ENCODE measurements at places on chromosomes 16 and 17. TPM values are rescaled to one million over a fixed set of nuclear protein-coding genes. Genes with fewer than 3 reads are reported as not detected.

GRCh38 chr17:59878624-59879023, 14.1 kb downstream of the TUBD1 start:
- no peak for DNase-seq

DNA sequence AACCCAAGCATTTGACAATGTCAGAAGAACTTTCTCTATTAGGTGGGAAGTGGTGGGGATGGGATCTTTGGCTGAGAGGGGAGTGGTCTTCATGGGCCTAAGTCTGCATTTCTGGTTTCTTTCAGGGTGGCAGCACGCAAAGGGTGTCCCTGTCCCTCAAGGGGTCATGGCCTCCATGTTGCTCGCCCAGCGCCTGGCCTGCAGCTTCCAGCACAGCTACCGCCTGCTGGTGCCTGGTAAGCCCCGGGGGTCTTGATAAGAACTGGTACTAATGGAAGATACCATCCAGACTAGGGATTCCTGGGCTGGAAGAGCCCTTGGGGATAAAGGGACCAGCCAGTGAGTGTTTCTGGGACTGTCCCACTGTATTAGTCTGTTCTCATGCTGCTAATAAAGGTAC, 61.2 kb downstream of the ABAT start:
- no peak for DNase-seq

DNA sequence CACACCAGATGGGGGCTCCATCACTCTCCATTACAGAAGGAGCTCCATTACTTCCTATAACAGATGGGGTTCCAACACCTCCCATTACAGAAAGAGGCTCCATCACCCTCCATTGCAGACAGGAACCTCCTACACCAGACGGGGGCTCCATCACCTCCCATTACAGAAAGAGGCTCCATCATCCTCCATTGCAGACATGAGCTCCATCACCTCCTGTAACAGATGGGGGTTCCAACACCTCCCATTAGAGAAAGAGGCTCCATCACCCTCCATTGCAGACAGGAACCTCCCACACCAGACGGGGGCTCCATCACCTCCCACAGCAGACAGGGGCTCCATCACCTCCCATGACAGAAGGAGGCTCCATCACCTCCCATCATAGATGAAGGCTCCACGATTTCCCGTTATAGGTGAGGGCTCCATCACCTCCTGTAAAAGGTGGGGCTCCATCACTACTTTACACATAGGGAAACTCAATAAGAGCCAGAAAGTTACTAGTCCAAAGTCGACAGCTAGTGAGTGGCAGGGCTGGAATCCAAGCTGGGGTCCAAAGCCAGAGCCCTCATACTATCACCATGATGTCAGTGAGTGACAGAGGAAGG, 224.8 kb downstream of the RBFOX3 start:
- no peak for DNase-seq

DNA sequence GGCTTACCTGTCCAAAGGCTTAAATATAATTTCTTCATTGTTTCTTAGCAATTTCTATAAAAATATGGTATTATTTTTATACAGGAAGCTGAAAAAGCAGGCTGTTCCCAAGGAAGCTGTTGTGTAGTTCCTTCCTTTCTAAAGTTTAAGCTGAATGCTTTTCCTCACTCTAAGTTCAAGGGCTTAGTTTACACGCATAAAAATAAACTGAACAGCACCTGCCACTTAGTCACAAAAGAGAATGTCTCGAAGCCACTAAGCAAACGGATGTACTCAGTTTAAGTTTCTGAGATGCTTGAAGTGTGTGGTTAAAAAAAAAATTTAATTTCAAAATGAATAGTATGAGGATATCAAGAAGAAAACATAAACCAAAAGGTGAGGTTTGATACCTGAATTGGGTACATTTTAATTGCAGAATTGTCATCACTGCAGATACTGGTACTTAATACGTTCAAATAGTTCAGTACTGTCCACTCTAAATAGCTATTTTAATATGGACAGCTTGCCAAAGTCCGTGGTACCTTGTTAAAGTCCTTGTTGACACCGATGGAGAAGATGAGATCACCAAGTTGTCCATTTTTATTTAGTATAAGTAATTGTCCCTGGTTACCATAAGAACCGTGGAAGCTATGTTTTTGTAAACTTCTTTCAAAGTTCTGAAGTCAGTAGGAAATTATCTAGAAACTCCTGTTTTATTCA, 38.1 kb downstream of the MRTFB start:
- DNase-seq, result no peak

DNA sequence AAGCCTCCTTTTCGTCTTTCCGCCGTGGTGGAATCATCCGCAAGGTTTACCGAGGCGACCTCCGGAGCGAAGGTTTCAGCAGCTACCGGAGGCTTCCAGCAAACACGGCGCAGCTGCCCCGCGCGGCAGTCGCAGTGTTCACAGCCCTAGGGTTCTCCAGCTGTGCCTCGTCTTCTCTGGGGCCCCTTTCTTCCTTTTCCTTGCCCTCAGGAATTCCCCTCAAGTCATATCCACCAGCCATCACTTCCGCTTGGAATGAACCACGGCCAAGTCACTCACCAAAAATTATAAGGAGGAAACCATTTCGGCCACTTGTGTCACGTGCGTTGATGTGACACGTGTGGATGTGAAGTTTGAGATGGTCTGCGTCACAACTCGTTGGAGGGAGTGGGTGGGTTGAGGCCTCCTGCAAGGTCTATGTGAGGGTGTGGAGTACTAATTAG, 636 bp upstream of the ERN1 start:
- peak; percentile 46 for DNase-seq

DNA sequence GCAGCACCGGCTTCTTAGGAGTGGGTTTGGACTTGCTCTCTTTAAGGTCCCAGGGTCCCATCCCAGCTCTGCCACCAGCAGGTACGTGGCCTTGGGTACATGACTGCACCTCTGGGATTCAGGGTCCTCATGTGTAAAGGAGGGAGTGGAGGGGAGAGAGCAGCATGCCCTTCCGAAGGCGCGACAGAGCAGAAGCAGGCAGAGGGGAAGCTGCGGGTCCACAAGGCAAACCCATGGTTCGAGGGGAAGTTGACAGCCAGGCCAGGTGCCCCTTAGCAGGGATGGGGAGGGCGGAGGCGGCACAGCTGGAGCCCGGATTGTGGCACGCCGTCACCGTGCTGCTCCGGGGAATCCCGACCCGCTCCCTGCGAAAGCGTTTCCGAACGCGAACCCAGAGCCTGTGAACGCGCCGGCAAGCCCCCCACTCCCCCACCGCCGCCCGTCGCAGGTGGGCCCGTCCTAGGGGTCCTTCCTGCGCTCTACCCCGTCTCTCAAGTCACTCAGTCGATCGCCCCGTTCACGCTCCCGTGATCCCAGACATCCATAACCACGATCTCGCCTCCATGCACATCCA, 4.1 kb upstream of the TBX2 start:
- no peak for DNase-seq

GRCh38 chr16:81646561-81646960, 132.5 kb upstream of the PLCG2 start:
- no peak for DNase-seq

DNA sequence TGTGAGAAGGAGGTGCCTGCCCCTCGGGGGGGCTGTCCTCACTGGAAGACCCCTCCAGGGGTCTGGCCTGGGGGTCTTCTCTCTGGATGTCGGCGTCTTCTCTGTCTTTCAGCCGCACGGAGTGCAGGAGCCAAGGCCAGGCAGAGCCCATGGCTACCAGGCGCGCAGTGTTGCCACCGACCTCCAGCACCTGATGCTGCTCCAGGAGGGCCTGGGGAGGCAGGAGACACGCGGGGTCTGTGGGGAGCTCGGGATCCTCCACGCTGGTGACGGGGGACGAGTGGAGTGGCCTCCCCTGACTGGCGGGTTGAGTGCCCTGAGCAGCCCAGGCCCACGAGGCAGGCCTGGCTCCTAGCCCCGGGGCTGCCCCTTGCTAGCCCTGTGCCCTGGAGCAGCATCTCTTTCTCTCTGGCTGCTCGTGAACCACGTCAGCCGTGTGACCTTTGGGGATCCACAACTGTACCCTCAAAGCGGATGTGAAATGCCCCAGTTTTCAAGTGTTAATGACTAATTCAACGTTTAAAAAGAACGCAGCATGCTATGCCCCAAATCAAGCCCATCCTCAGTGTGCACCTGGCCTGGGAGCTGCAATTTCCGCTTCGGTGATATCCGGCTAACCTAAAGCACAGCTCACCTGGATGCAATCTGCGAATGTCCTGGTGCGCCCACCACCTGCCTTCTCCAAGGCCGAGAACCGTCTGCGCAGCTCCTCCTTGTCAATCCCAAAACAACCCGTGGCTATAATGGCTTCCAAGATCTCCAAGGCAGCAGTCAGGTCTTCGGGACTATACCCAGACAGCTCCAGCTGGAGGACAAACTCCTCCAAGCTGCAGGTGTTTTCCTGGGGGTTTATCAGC, 62.9 kb downstream of the IL21R start:
- no peak for DNase-seq

The KRTAP9-8 gene
- not detected for total RNA-seq

The MSLN gene
- 5.3 TPM for total RNA-seq

The RAB37 gene
- total RNA-seq, result 1.9 TPM

The KRT17 gene
- total RNA-seq, result 253 TPM

The EVPLL gene
- total RNA-seq, result 3.5 TPM

Data from tongue (tissue), 3 donors.